Caudate nucleus (tissue), 63 donors: ENCODE measurements at places on chromosomes 12 and 14.

- no peak for DNase-seq
Observed at GRCh38 chr12:11836282-11837151, 187.0 kb downstream of the ETV6 start.

- DNase-seq, result no peak
Observed at GRCh38 chr12:109983432-109984142, 12.6 kb downstream of the GIT2 start.

DNA sequence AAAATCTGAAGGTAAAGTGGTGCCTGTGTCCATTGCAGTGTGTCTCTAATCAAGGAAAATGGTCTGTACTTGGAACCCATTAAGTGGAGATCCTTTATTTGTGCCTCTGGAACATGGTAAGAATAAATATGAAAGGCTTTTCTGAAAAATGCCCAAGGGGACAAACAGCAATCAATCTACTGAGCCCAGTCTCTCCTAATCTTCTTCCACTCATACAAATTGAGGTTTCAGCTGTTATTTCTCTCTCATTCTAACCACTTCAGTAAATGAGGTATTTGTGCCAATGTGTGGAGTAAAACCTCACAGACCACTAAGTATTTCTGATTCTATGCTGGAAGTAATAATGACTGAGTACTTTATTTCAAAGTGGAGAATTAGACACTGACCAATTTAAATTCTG lies 82.3 kb upstream of the ST8SIA1 start:
- DNase-seq, result no peak

DNA sequence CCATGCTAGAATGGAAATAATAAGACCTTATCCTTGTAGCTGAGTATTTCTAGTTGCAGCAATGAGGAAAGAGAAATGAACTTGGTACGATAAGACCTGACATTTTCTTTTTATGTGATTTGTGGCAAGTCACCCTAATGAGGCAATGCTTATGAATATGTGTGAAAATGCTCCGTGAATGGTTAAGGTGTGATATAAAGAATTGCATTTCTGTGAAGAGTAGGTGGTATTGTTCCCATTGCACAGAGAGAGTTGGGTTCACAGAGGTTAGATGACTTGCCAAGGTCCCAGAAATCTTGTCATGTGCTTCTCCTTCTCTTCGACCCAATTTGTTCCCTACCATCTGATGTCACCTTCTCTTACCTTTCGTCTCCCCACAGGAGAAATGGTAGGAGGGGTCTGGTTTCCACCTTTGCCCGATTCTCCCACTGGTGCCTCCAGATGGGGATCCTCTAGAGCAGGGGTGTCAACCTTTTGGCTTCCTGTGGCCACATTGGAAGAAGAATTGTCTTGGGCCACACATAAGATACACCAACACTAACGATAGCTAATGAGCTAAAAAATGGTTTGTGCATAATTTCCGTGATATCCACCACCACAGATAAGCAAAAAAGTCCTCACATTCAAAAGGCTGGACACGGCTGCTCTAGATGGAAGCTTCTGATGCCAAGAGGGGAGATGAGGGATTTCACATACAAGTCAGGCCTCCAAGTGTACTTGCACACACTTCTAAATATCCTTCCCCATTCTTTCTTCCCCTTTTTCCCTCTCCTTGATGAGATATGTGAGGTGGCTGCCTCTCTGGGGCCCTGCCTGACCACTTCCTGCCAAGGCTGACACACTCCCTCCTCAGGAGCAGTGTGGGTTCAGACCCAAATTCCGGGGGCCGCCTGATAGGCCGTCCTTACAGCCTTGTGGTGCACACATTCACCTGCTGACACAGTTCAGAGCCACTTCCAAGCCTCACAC lies 96.1 kb downstream of the PLXNC1 start:
- no peak for DNase-seq

DNA sequence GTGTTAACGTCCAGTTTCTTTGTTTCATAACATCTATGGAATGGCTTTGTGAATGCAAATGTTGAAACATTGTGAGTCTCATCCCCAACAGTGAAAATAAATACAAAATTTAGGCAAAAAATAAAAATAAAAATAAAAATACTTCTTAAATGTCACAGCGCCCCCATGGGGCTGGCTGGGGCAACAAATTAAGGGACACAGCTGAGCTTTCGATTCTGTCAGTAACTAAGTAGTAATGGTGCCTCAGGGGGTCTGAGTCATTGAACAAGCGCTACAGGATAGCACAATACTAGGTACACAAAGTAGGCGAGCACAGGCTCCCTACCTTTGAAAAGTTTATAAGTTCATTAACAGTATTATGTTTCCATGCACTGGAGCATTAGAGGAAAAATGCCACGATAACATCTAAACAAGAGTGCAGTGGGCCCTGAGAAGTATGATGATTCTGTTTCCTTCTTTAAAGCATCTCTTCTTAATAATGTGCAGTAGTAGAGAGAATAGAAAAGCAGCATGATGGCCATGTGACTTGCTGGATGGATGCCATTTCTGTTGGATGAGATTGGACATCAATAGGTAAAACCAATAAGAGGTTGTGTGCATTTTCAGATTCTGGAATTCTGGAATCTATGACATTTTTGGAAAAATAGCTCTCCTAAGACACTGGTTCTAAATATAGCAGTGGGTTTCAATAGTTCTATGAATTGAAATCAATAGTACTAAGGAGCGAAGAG lies 667.2 kb downstream of the DIO2 start:
- DNase-seq, result no peak

- DNase-seq, result no peak
Observed at GRCh38 chr12:60072911-60073310, 477.1 kb downstream of the SLC16A7 start.

- DNase-seq, result no peak
Observed at GRCh38 chr14:95891742-95892141, 15.1 kb downstream of the TUNAR start.

DNA sequence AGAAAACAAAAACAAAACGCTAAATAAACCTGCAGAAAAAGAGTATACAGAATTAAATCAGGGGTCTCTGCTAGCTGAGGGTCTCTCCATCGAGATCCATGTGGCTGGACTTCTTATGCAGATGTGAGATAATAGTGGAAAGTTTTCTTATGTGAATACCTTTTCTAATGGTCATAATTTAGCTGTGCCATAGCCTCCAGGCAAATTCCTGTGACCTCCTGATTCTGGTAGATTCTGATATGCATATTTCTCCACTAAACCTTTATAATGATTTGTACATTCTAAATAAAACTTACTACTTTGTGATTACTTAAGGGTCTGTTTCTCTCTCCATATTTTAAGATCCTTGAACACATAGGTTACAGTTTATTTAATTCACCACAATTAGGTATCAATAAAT lies 1002.6 kb downstream of the GALC start:
- no peak for DNase-seq

DNA sequence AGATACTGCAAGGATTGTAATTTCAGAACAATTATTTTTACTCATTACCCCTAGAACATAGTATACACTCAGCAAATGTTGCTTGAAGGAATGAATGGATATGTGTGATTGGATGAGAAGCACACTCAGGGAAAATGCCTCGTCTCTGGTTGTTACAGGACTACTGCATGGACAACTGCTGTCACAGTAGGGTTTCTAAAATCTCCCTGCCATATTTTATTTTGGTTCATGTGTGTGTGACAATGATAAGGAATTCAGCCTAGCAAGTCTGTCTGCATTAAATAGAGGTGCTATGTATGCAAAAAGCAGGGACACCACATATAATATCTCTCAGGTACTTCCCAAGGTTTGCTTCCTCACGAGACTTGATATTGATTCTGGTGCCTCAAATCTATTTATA lies 1.4 kb downstream of the PTPRR start:
- DNase-seq, result no peak

GRCh38 chr12:123421314-123421713 lies 15.2 kb downstream of the RILPL2 start:
- no peak for DNase-seq

DNA sequence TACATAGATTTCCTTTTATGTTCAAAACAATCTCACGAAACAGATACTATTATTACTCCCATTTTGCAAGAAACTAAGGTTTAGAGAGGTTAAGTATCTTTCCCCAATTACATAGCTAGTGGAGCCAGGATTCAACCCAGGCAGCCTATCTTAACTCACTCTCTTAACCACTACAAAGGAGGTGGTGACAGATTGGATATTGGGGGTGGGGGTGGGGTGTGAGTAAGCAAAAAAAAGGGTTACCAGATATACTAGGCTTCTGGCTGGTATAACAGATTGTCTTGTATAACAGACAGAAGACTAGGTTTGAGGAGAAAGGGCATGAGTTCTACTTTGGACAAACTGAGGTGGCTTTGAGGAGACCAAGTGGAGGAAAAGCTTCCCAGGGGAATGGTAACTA lies 2.1 kb downstream of the GMFB start:
- no peak for DNase-seq

DNA sequence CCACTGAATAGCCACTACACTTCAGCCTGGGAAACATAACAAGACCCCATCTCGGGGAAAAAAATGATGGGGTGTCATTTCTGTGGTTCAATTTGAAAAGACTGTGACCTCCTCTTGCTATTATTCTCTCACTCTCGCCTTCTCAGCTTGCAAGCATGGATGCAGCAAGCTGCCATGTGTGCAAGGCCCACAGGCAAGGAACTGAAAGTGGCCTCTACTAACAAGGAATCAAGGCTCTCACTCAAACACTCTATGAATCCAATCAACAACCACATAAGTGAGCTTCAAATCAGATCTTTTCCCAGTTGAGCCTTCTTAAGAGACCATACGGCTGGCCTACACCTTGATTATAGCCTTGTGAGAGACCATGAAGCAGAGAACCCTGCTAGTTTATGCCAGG lies 17.9 kb upstream of the DHRS7 start:
- DNase-seq, result no peak

GRCh38 chr12:103313894-103314293 lies 181.9 kb downstream of the C12orf42 start:
- no peak for DNase-seq

GRCh38 chr12:76192416-76192815 lies 107.9 kb upstream of the NAP1L1 start:
- DNase-seq, result no peak

DNA sequence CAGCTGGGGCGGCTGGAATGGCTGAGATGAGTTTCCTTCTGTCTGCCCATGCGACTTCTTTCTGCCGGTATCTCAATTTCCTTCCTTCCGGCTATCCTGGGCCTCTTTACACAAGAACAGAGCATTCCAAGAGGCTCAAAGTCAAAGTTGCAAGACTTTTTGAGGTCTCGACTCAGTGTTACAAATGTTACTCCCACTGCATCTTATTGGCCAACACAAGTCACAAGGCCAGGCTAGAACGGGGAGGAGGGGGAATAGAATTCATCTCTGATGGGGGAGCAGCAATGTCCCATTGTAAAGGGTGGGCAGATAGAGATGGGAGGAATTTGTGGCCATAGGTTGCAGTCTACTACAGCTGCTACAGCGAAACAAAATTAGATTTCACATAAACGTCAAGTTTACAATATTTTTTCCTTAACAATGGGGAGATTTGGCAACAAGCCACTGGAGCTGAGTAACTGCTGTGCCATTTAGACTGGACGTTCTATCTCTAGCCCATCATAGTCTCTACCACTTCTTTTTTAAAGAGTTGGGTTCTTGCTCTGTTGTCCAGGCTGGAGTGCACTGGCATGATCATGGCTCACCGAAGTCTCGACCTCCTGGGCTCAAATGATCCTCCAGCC lies 9.5 kb upstream of the NYNRIN start:
- no peak for DNase-seq
